ENCODE measurements at places on chromosomes 13 and 19.
A peak's percentile ranks its signal among the peaks of the same experiment; 100 is the strongest.

DNA sequence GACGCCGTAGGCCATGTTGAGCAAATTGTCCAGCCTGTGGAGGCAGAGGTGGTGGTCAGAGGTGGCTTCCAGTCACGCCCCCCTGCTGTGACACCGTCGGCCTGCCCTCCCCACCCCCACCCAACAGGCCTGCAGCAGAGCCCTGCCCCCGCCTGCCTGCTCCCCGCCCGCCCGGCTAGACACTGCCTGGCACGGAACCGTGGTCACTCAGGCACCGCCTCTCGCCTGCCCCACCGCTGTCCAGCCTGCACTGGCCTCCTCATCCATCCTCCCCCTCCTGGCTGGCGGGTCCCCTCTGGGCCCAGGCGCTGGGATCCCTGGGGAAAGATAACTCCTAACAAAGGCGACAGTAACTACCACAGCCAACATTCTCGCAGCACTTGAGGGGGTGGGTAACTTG, 21.7 kb downstream of the PRKCSH start:
- DNase-seq = no peak

- no peak for DNase-seq
Observed at GRCh38 chr13:44718467-44718866, 142.3 kb upstream of the TSC22D1 start.

DNA sequence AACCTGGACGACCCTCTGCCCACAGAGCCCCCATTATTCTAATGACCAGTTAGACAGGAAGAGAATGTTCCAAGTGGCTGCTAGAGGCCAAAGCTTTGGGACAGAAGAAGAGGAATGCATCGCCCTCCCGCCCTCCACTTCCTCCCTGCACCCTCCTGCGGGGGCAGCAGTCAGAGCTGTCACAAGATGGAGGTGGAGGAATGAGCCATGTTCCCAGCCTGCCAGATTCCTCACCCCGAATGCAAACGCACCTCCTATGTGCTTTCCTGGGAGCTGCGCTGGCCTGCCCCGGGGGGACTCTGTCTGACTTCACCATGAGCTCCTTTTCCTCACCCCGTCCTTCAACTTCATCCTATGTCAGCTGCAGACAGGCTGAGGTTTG, 1.7 kb downstream of the YJEFN3 start:
- no peak for DNase-seq

DNA sequence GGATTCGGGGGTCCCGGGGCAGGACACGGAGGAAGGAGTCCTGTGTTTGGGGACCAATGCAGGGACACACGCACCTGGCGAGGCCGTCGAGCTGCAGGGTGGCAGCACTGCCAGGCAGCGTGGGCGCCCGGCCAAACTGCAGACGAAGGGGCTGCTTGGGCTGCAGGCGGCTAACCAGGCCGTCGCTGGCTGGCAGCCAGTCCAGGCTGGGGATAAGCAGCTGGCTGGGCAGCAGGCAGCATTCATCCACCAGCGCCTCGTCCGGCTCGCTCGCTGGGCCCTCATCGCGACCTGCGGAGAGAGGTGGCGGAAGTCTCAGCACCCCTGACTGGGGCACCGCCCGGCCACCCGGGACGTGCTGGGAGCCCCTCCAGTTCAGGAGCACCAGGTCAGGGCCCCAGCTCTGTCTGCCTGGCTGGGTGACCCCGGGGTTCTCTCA, 11.5 kb downstream of the CFD start:
- DNase-seq = no peak

GRCh38 chr19:50003810-50004419, 21.3 kb downstream of the VRK3 start:
- DNase-seq = peak; percentile 74

DNA sequence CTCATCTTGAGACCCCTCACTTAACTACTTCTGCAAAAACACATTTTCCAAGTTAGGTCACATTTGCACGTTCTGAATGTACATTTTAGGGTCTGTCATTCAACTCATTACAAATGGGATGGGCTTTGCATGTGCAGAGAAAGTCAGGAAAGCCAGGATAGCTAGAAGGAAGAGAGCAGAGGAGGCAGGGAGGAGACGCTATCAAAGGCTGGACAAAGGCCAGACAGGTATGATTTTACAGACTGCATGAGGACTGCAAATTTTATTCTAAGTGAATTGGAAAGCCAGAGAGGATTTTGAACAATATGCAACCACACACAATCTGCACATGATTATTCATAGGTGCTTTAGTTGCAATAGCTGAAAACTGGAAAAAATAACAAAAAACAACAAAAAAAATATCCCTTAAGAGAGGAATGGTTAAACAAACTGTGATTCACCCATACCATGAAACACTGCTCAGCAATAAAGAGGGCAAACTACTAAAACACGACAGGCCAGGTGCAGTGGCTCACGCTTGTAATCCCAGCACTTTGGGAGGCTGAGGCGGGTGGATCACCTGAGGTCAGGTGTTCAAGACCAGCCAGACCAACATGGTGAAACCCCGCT, 21.1 kb downstream of the SYDE1 start:
- no peak for DNase-seq

DNA sequence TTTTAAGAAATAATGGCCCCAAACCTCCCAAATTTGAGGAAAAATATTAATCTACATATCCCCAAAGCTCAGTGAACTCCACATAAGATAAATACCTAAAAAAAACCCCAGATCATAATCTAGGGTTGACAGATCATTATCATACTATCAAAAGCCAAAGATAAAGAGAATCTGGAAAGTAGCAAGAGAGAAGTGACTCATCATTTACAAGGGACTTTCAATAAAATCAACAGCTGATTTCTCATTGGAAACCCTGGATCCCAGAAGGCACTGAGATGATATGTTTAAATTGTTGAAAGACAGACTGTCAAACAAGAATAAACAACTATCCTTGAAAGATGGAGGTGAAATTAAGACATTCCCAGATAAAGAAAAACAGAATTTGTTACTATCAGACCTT, 199.3 kb downstream of the KCNRG start:
- no peak for DNase-seq

GRCh38 chr13:60772726-60773125, 375.7 kb downstream of the TDRD3 start:
- no peak for DNase-seq

DNA sequence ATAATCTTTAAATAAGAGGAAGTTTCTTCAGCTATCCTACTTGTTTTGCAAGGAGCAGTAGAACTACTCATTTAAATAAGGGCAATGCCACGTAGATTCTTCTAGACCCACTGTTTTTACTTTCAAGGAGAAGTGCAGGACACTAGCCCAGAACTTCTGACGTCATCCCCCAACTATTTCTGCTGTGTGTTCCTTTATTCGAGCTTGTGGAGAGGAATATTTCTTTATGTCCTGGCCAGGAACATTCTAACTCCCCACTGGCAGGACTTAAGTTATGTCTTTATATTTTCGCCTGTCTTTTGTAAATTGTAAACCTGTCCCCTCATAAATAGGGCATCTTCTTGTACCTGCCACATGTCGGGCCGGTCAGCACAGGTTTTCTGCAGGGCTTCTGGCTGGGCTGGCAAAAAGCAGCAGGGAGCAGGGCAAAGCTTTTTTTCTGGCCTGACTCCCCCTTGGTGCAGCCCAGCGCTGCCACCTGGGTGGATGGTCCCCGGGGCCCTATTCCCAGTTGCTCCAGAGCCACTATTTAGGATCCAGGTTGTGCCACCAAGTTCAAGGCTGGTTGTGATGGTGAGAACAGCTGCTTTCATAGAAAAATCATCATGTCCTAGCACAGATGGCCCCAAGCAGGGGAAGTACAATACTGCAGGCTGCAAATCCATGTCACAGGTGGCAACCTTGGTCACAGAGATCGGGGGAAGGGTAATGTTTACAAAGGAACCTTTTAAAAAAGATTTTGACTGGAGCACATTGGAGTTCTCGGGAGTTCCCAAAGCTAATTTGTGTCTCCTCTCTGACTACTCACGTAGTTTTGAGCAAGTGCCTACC, 1.8 kb downstream of the MBNL2 start:
- peak; percentile 90 for DNase-seq

DNA sequence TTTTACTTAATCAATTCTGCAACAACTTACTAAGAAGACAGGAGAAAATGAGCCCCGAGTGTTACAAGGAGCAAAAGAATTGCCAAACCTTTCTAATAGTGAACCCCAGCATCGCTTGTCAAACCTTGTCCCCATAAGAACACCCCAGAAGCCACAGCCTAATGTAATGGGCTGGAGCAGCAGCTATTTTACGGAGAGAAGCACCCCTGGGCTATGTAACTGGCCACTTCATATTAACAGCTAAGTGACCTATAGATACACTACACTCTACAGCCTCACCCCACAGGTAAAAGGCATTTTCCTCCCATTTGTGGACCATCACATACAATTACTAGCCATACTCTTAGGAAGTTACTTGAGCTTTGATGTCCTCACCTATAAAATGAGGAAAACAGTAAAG, 27.3 kb upstream of the CPB2 start:
- no peak for DNase-seq

DNA sequence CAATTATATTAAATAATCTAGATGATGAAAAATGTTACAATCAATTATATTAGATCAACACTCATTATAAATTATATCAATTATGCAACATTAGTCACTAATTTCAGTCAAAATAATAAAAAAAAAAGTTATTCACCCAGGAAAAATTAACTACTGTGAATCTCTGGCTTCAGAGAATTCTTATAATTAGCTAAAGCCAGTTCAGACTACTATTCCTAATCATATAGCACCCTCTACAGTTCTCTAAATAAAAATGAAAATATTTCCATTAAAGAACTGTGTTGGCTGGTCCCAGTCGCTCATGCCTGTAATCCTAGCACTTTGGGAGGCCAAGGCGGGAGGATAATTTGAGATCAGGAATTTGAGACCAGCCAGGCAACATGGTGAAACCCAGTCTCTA, 33.0 kb downstream of the XPO4 start:
- no peak for DNase-seq

DNA sequence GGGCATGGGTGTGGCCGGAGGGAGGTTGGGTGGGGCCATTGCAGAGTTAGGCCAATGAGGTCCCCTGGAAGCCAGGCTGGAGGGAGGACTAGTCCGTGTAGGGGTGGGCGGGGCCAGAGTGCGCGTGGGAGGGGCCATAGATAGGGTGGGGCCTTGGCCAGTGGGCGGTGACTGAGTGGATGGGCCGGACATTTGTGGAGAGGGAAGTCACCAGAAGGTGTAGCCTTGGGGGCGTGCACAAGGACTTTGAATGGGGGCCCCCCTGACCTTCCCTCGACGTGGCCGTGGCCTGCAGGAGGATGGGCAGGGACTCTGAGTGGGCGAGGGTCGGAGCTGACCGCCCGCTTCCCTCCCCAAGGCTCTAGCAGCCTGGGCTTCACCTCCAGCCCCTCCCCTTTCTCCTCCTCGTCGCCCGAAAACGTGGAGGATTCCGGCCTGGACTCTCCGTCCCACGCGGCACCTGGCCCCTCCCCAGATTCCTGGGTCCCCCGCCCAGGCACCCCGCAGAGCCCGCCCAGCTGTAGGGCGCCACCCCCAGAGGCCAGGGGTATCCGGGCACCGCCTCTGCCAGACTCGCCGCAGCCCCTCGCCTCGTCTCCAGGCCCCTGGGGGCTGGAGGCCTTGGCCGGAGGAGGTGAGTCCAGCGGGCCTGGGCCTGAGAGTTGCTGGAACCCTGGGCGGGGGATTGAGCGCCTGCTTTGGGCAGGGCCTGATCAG, 16.5 kb upstream of the B3GNT3 start:
- DNase-seq = no peak

GRCh38 chr19:6662702-6663101, 7.3 kb downstream of the TNFSF14 start:
- no peak for DNase-seq

GRCh38 chr13:65613004-65613403, 1617.1 kb downstream of the PCDH9 start:
- no peak for DNase-seq

GRCh38 chr19:33448159-33448516, 73.5 kb downstream of the PEPD start:
- no peak for DNase-seq

DNA sequence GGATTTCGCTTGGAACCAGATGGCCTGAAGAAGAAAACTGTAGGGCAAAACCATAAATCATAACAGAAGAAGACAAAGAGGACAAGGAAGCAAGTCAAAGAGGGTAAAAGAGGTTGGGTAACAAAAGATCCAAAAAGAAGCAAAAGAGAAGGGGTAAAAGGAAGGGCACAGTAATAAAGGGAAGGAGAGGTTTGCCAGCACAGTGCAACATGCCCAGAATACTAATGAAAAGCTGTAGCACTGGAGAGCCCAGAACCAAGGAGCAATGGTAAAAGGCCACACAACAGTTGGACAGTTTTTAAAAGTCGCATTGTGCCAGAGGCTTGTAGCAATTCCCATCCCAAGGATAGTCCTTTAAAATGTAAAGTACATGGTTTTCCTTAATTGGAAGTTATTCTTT, 506.6 kb downstream of the PCDH9 start:
- no peak for DNase-seq

GRCh38 chr13:54928071-54928470, 1899.5 kb downstream of the OLFM4 start:
- DNase-seq = no peak

DNA sequence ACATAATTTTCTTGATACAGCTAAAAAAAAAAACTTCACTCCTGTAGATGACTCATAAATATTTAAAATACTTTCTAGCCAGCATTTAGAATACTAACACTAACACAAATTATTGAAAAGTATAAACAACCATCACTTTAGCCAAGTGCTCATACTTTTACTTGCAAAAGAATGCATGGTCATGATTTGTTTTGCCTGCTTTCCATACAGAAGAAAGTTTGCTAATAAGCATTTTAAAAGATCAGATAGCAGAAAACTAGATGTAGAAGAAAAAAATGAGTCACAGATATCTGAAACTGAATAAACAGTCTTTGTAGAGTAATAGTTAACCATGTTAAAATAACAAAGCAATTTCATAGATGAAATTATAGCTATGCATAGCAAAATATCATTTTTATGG, 2280.4 kb upstream of the PCDH20 start:
- DNase-seq = peak; percentile 27

DNA sequence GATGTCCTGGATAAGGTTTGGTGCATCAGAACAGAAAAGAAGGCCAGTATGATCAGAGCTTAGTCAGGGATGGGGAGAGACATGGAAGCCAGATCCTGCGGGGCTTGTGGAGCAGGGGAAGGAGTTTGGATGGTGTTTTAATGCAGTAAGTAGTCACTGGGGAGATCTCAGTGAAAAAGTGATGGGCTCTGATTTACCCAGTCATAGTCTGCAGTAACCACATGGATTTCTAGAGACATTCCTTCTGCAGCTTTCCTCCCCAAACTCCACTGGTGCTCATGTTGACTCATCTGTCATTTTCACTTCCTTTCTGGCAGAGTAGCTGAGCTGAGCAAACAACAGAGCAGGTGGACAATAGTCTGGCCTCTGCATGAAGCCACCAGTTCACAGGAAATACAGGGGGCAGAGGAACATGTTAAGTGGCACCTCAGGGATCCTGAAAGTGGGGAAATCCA, 144.1 kb downstream of the DPF1 start:
- DNase-seq = peak; percentile 71
